NCI-H1092 (cell line): ENCODE measurements at places on chromosomes 5 and 9.

- no peak for DNase-seq
Observed at GRCh38 chr5:17222664-17223063, 5.2 kb downstream of the BASP1 start.

DNA sequence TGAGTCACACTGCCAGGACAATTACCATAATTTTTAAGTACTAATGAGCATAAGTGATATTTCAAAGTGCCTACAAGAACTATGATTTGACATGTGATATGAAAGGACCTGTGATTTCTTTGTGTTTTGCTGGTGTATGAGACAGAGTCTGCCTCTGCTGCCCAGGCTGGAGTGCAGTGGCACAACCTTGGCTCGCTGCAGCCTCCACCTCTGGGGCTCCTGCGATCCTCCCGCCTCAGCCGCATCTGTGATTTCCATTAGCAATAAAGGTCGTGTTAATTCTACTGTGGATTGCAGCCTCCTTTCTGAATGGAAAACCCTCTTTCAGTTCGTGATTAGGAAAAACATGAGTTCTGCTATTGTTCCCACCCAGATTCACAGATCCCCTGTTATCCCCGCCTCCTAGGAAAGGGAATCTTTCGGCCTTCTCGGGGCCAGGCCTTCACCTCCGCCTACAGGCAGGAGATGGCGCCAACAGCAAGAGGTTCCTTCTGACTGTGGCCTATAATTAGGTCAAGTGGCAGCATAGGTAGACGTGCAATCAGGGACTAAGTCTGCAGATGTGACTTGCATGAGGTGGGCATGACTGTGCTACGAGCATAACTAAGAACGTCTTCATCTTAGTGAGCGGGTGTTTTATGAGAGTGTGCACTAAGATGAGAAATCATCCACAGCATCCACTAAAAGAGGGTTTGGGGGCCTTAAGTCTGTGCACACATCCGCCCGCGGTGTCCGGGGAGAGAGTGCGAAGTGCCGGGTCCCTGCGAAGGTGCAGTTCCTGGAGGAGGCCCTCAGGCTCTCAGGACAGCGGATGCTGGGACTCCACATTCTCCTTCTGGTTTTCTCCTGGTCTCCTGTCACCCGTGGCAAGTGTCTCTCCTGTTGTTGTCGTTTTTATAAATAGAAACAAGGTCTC, 23.1 kb downstream of the TRIM7 start:
- no peak for DNase-seq

- DNase-seq, result no peak
Observed at GRCh38 chr5:100464418-100464817, 70.8 kb upstream of the FAM174A start.

GRCh38 chr9:129934780-129935179, 99.5 kb downstream of the USP20 start:
- DNase-seq, result no peak

GRCh38 chr9:16775330-16775729, 95.1 kb downstream of the BNC2 start:
- no peak for DNase-seq

GRCh38 chr9:33414889-33415500, 12.6 kb upstream of the AQP7 start:
- no peak for DNase-seq

- no peak for DNase-seq
Observed at GRCh38 chr5:180824630-180825476, 22.2 kb upstream of the MGAT1 start.

DNA sequence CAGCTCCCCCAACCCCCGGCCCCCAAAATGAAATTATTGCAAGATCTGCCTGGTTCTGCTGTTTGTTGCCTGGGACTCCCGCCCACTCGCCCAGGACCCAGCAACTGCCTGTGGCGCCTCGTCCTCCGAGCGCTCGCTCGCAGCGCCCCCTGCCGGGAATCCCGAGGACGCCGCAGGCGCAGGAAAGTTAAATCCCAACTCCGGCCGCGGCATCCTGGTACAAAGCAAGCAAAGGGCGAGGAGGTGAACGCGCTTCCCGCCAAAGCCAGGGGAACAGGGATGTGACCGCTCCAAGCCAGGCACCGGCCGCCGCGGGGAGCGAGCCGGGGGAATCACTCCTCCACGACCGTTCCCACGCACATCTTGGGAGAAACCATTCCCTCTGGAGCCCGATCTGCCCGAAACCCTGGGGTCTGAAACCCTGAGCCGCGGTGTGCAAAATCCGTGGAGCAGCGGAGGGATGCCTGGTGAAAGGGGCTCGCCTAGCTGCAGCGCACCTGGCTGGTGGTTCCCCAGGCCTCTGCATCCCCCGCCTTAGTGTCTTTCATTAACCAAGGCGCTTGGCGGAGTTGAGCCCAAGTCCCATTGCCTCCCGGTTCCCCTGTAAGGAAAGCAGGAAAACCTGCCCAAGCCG, 1.3 kb downstream of the SEMA5A start:
- no peak for DNase-seq

GRCh38 chr5:143031781-143032580, 261.8 kb downstream of the ARHGAP26 start:
- DNase-seq, result no peak

DNA sequence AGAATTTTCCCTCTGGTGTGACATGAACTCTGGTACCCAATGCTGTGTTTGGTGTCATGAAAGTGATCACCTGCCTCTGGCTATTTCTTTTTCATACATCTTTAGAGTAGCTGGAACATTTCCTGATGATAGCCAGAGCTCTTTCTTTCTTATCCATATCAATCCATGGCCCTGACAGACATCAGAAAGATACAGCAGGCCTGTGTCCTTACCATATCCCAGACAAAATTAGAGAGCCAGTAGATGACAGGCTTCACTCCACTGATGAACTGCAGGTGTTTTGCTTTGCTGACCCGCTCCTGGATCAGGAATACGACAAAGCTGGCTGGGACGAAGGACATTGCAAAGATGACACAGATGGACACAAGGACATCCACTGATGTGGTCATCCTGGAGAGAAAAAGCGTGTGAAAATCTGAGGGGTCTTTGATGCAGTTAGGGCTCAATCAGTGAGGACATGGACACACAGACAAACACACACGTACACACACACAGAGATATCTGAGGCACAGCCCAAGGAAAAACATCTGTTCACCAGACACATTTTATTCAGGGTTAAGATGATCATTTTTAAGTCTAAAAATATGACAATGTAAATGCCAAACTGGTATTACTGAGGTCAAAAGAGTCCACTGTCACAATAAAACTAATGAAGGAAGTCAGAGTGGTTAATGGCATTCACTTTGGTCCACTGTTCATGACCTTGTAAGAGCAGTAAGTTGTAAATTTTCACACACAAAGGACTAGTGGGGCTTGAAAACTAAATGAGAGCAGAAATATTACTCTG, 34.5 kb downstream of the NIPSNAP3B start:
- DNase-seq, result no peak

DNA sequence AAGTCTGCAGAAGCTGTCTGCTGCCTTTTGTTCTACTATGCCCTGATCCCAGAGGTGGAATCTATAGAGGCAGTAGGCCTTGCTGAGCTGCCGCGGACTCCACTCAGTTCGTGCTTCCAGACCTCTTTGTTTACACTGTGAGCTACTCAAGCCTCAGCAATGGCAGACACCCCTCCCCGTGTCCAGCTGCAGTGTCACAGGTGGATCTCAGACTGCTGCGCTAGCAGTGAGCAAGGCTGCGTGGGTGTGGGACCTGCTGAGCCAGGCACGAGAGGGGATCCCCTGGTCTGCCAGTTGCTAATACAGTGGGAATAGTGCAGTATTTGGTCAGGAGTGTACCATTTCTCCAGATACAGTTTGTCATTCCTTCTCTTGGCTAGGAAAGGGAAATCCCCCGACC, 99.6 kb downstream of the SLCO4C1 start:
- DNase-seq, result no peak

DNA sequence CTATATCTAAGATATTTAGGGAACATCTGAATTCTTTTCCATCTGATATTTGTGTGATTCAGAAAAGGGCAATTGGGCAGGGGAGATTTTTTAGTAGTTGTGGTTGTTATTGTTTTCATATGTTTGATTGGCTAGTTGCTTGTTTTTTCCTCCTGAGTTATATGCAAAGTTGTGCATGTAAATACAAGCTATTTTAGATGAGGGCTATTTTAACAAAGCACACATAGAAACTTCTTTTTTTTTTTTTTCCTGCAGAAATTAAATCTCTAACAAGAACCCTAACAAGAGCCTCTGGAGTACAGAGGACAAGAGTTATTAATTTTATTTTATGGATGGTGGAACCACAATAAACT, 559.1 kb downstream of the CETN3 start:
- no peak for DNase-seq

GRCh38 chr5:82985763-82986162, 91.4 kb downstream of the TMEM167A start:
- DNase-seq, result no peak

GRCh38 chr5:164012371-164012770, 507.0 kb downstream of the MAT2B start:
- DNase-seq, result no peak

GRCh38 chr5:161545344-161546094, 1.0 kb downstream of the GABRB2 start:
- no peak for DNase-seq

DNA sequence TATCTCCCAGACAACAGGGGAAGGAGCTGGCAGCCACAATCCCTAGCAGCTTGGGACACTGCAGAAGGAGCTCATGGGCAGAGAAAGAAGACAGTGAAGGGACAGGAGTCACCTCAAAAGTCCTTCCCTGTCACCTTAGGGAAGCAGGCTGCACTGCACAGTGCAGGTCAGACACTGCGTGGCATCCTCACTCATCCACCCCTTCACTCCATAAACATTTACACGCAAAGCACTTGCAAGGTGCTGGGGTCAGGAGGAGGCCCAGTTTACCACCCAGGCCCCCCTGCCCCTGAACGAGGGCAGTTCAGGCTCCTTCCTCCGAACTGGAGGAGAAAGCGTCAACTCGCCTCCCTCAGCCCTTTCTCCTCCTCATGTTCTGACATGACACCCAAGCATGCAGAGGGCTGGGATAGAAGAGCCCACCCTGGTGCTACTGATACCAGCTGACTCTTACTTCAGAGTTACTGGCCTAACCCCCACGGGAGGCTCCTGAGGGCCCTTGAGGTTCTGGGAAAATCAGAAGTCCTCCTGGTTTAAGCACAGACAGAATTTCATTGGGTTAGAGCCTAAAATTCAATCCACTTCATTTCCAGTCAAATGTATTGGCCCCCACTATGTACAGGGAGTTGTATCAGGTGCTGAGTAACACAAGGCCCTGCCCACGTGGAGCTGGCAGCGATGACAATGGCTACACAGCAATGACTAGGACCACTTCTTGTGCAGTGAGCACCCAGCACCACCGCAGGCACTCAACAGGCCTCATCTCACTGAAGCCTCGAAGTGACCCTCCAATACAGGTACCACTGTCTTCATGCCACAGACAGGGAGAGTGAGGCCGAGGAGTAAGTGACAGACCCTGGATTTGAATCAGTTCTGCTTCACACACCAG, 70.4 kb downstream of the RAPGEF1 start:
- DNase-seq, result no peak

- no peak for DNase-seq
Observed at GRCh38 chr5:79305706-79306105, 69.8 kb downstream of the JMY start.

- no peak for DNase-seq
Observed at GRCh38 chr5:78560000-78560855, 88.3 kb downstream of the LHFPL2 start.

- no peak for DNase-seq
Observed at GRCh38 chr5:31861601-31862000, 222.7 kb downstream of the PDZD2 start.

DNA sequence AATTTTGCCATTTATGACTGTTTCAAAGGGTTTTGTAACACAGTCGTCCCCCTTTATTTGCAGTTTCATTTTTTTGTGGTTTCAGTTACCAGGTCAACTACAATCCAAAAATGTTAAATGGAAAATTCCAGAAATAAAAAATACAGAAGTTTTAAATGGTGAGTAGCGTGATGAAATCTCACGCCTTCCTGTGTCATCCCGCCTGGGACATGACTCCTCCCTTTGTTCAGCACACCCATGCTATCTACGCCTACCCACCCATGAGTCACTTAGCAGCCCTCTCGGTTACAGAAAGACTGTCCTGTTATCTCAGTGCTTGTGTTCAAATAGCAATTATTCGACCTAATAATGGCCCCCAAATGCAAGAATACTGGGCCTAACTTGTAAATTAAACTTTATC, 765.3 kb upstream of the ADAMTS16 start:
- no peak for DNase-seq

- DNase-seq, result no peak
Observed at GRCh38 chr9:29389421-29389820, 1816.1 kb upstream of the C9orf72 start.

DNA sequence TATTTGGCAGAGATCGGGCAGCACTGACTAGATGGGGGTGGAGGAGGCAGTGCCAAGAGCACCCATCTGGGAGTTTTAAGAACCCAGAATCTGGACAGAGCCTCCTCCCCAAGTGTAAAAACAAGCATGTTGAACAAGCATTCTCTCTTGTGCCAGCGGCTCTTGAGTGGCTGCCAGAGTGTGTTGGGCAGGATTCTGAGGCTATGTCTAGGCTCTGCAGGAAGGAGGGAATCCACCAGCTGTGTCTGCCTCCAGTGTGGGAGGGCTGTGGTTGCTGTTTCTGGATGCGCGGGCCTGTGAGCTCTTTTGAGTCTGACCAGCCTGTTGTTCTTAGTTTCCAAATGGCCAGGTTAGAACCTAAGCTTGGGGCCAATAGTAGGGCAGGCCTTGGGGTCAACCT, 39.8 kb downstream of the HMCN2 start:
- DNase-seq, result no peak

DNA sequence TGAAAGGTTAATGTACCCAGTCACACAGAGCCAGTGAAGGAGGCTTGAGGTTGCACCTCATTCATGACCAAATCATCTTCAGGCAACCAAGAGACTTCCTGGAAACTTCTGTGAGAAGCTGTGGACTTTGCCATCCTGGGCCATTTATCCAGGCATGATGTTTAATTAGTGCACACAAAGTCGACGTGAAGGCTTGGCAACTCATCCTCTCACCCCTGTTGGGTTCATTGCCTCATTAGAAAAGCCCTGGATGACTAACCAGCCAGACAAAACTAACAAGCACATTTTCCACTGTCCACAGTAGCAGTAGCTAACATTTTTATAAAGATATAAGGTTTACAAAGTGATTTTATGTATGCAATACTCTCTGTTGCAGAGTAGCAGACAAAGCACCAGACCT, 65.7 kb upstream of the ZNF462 start:
- no peak for DNase-seq

GRCh38 chr5:38249301-38249700, 9.1 kb upstream of the EGFLAM start:
- DNase-seq, result no peak

GRCh38 chr5:68295772-68296171, 80.2 kb downstream of the PIK3R1 start:
- no peak for DNase-seq

DNA sequence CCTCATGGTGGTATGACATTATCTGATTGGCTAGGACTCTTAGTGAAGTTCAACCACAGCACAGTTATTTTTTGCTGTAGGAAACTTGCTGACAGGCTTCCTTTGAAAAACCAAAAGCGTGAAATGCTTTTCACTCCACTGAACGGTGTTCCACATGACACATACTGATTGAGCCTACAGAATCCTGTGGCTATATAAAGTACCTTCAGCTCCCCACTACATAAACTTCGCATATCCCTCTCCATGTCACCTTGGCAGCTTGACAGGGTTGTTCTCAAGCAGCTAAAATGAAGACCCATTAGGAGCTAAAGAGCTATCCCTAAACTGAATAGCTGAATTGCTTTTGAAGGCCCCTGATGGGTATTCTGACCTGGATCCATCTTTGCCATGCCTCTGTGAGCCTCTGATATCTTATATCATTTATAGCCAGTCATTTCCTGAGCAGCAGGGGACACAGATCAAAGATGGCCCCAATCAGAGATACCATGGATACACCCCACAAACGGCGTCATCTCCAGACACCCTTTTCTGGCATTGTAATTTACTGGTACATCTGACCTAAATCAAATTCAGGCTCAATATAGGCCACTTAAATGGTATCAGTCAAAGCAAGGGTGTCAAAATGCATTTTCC, 91.5 kb downstream of the APBA1 start:
- peak; percentile 10 for DNase-seq
